ENCODE measurements at places on chromosomes 5 and 9.

DNA sequence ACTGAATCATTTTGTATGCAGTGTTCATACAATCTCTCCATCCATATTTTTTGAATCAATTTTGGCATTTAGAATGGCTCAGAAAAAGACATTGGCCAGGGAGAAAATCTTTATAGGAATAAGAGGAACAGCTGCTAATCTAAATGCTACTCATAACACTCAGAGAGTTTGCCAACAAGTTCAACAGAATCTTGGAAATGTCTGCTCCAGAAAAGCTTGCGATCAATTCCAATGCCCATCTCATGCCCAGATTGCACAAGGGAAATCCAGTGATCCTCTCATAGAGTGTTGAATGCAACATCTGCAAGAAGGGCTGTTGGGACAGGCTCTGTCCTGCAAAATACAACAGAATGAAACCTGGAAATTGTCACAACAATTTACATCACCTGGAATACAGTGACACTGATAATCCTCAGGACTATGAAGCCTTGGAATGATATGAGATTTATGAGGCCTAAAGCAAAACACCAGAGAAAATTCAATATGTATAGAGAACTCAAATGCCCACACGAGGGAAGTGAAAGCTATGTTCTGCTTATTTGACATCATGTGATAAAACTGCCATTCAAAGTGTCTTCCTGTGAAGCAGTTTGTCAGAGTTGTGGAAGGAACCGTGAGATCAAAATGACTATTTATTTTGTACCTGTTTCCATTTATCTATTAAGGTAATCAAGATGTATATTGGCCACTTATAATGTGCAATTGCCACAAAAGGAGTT lies 190.1 kb downstream of the PARP8 start:
- H3K36me3 ChIP-seq = no peaks in the 10 kb centered on the region
- H3K4me3 ChIP-seq = no peak overlapping the region
- no peak overlapping the region for H3K27ac ChIP-seq
- no peak for DNase-seq

GRCh38 chr9:25310961-25311360 lies 367.3 kb downstream of the TUSC1 start:
- H3K4me3 ChIP-seq = no peak overlapping the region
- no peaks in the 10 kb centered on the region for H3K4me1 ChIP-seq
- H3K27ac ChIP-seq = no peak overlapping the region

GRCh38 chr9:123561046-123561445 lies 205.0 kb downstream of the CRB2 start:
- DNase-seq = no peak
- H3K4me1 ChIP-seq = peaks cover 10% of the 10 kb centered on the region
- H3K27me3 ChIP-seq = no peaks in the 10 kb centered on the region
- no peak overlapping the region for H3K4me3 ChIP-seq
- no peak overlapping the region for H3K27ac ChIP-seq

DNA sequence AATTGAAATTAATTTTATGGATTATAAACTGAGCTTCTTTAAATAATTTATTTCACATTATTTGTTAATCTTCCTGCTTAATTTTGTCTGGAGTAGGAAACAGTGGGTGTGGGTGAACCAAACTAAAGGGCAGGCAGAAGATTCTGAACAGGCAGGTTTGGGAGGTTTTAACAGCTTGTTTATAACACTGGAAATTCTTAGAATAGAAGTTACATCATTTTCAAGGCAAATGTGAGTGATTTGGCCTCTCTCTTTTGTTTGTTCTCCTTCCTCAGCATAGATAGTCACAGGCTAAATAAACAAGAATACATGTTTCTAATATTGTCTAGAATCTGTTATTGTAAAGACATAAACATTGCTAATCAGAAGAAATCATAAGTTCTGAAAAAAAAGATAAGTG lies 970.9 kb upstream of the NUDT12 start:
- DNase-seq = no peak
- no peaks in the 10 kb centered on the region for H3K36me3 ChIP-seq
- no peak overlapping the region for H3K4me3 ChIP-seq
- no peaks in the 10 kb centered on the region for H3K27me3 ChIP-seq
- no peak overlapping the region for H3K27ac ChIP-seq
- H3K4me1 ChIP-seq = no peaks in the 10 kb centered on the region

GRCh38 chr9:129037767-129038098 lies 1.3 kb downstream of the MIGA2 start:
- H3K4me1 ChIP-seq = peaks cover 21% of the 10 kb centered on the region
- H3K27me3 ChIP-seq = no peaks in the 10 kb centered on the region
- peak overlapping the region; percentile 66 for H3K27ac ChIP-seq
- peaks cover 14% of the 10 kb centered on the region for H3K36me3 ChIP-seq

DNA sequence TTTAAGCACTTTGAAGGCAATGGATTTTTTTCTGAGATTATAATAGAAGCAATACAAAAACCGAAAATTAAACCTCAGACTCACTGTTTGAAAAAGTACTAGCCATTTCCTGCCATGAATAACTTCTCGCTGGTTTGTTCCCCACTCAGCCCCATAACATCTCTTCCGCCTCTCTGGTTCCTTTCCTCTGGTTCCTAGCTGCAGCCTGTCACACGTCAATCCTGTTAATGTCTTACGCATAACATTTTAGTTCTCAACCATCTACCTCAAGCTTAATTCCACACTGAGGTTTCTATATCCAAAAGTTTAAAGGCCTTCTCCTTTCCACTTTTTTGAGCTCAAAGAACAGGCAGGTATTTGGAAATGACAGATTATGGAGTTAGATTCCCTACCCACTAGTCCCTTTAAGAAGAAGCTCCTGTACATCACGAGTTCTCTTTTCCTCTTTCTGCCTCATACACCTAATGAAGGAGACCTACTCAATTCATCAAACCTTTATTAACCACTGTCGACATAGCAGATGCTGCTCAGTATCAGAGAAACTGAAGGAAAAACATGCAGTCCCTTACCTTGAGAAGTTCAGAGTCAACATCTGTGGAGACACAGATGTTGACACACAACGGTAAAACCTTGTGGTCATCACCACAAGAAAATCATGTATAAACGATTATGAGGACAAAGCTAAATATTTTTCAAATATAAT lies 243.0 kb upstream of the PTGER4 start:
- H3K27ac ChIP-seq = no peak overlapping the region
- no peak for DNase-seq
- H3K4me3 ChIP-seq = no peak overlapping the region

- H3K27ac ChIP-seq = no peak overlapping the region
- H3K27me3 ChIP-seq = no peaks in the 10 kb centered on the region
- no peaks in the 10 kb centered on the region for H3K4me1 ChIP-seq
Measured at GRCh38 chr9:38162332-38163211, 93.5 kb upstream of the SHB start.

GRCh38 chr5:57277085-57277484 lies 103.2 kb downstream of the GPBP1 start:
- DNase-seq = peak; percentile 79
- no peak overlapping the region for H3K27ac ChIP-seq
- no peak overlapping the region for H3K4me3 ChIP-seq
- no peaks in the 10 kb centered on the region for H3K36me3 ChIP-seq
- H3K4me1 ChIP-seq = no peaks in the 10 kb centered on the region
